Myocyte (in vitro differentiated cells): ENCODE measurements at places on chromosomes 2 and 18.

- DNase-seq = peak; percentile 33
Measured at GRCh38 chr2:85250045-85250444, 77.7 kb downstream of the TGOLN2 start.

DNA sequence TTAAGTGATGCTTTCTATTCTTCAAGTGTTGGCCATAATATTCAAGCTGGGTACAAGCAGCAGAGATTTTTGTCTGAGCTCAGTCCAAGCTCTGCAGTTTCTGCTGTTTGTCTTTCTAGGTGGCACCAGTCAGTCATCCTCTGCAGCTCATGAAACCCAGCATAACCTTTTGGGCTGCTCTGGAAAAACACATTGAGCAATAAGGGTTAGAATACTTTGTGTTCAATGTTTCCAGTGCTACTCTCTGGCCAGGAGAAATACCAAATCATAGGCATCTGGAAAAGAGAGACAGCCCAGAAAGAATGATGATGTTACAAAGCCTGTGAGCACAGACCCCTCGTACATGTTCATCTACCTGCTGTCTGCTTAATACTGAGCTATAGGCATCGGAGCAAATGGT is 19.5 kb upstream of the WIPF1 start:
- no peak for DNase-seq

- DNase-seq = peak; percentile 71
Measured at GRCh38 chr2:102114290-102114721, 28.2 kb upstream of the IL1R1 start.

DNA sequence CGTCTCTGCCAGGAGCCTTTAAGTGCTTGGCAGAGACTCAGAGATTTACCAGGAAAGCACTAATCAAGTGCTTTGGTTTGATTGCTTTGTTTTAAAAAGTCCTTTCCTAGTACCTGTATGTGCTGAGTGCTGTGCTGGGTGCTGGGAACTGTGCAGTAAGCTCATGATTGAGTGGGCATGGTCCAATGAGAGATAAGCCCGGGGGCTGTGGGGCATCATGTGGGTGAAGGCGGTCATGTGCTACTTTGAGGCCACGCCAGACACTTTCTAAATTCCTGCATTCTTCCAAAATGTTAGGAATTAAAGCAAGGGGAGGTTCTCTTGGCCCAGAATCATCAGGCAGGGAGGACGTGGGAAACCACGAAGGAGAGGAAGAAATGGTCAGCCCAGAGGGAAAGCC is 109.0 kb downstream of the ACAA2 start:
- no peak for DNase-seq

DNA sequence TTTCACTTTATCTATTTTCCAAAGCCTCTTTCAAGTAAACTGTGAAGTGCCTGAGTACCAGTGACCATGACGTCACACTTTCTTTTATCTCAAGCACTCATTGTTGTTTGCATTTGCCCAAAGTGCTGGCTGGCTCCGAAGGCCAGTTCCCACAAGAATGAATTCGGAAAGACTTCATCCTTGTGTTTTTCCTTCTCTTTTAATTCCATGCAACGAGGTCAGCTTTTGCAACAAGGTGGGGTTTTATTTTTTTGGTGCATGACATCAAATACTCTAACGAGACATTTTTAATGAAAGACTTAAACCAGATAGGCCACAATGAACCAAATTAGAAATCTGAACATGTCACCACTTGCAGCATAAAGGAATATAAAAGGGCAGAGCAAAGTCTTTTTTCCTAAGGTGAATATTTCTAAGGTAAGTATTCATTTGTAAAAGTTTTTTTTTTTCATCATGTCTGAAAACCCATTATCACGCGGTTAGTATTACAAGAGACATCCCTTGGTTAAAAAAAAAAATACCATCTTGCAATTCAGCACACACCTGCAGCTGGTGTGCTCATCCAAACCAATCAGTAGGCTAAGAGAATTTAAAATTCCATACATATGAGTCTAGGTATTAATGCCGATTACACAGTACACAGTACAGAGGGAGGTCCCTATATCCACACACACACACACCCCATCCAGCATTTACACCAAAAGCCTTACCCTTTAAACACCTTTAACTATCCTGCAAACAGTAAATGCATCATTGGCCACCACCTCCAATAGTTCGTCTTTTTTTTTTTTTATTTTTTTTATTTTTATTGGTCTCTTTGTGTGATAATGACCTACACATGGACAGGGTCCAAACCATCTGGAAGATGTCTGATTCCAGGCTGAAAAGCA is 2.3 kb downstream of the ARL4C start:
- DNase-seq = peak; percentile 39

GRCh38 chr2:241741016-241741415 is 6.6 kb downstream of the D2HGDH start:
- peak; percentile 84 for DNase-seq

- DNase-seq = peak; percentile 55
Measured at GRCh38 chr2:30234180-30234971, 3.0 kb downstream of the LBH start.

- peak; percentile 12 for DNase-seq
Measured at GRCh38 chr2:234880551-234881211, 71.1 kb upstream of the SH3BP4 start.

DNA sequence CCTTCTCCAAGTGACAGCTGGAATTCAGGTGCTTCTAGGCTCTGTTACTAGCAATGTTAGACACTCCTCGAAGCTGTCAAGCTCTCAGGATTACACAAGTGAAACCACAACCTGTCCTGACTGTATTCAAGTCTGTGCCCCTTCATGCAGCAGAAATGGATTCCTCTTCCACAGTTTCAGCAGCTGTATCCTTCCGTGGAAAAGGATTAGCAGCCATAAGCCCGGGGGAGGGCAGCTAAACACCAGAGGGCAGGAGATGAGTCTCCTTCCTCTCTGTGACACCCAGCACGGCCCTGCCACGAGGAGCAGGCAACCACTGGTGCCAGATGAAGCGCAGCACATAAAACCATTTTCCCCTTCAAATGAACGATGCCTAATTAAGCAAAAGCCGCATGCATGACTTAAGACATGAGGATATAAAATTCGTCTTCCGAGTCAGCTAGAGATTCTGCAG is 1.2 kb downstream of the ST3GAL5 start:
- DNase-seq = peak; percentile 76

GRCh38 chr2:130834931-130835765 is 1.6 kb upstream of the ARHGEF4 start:
- DNase-seq = no peak

DNA sequence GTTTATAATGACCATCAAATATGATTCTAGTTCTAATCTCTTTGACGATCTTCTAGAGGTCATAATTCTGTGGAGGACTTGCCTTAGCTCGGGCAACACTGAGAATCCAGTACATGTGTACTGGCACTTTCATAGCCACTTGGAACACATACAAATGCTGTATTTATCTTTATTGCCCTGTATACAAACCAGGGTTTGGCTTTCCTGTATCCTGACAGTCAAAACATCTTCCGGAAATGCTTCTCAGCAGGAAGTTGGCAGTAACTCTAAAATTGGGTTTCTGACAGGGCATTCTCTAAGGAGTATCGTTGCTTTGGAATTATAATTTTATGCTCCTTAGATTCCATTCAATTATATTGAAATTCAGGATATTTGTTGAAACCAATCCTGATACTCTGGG is 643.6 kb downstream of the NRXN1 start:
- no peak for DNase-seq

DNA sequence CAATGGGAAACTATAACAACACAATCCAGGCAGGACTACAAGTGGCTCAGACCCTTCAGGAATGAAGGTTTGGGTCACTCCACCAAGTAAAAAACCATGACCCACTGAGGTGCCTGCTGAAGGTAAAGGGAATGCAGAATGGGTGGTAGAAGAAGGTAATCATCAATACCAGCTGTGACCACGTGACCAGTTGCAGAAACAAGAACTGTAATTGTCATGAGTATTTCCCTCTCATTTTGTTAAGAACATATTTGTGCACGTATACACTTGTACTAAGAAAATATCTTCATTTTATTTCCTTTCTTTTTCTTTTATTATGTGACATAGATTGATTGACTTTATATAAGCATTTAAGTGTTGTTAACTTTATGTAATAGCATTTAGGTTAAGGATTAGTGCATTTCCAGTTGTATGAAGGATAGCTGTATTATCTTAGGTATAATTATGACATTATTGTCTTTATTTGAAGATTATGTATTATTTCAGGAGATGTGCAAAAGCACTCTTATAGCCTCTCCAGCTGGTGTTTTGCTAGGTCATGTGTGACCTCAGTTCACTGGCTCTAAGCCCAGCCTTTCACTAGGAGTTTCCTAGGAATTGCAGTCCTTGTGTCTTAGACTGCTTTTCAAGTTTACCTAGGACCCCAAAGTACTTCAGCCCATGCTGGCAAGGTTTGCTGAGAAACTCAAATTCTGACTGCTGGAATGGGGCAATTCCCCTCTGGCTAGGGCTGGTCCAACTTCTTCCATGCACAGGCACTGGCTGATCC is 125.7 kb upstream of the DPP10 start:
- no peak for DNase-seq

DNA sequence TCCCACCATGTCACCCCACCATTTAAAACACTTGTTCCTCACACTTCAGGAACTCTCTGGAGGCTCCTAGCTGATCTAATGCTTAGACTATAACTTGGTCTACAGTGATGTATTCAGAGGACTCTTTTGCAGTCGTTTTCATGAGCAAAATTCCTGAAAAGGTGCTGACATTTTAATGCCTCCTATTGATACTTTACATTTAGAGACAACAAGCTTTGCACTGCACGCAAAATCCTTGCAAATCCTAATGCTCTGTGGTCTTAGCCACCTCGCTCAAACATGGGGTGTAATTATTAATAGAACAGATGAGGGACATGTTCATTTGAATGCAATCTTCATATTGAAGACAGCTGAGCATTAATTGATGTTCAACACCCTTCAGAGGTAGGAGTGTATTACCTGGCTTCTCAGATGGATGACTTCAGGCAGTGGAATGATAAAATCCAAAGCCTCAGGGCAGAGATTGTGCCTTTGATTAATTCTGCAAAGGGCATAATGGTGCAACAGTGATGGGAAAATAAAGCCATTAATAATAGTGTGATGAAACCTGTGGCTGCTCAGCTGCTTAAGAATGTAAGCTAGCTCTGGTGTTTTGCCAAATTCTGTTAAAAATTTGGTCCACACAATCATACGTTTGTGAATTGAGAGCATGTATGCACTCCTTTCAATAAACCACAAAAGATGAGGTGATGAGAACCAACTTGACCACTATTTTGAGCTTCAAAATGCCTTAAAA is 5.4 kb downstream of the CTAGE1 start:
- DNase-seq = no peak

DNA sequence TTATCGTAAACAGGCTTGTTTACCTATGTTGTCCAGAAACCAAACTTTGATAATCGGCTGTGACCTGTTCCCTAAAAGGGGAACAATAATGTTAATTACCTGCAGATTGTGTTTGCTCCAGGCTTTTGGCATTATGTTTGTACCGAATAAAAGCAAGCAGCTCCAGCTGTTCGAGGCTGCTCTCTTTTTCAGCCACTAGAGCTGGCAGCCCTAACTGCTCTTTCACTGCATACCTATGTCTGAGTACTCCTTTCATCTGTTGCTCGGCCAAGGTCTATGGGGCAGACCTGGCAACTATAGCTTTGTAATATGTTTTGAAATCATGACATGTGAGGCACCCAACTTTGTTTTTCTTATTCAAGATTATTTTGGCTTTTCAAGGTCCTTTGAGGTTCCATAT is 77.8 kb upstream of the EHBP1 start:
- DNase-seq = no peak

- DNase-seq = no peak
Measured at GRCh38 chr2:140269000-140269399, 1488.8 kb upstream of the NXPH2 start.

- peak; percentile 76 for DNase-seq
Measured at GRCh38 chr2:241854342-241855244, 4.1 kb downstream of the PDCD1 start.

DNA sequence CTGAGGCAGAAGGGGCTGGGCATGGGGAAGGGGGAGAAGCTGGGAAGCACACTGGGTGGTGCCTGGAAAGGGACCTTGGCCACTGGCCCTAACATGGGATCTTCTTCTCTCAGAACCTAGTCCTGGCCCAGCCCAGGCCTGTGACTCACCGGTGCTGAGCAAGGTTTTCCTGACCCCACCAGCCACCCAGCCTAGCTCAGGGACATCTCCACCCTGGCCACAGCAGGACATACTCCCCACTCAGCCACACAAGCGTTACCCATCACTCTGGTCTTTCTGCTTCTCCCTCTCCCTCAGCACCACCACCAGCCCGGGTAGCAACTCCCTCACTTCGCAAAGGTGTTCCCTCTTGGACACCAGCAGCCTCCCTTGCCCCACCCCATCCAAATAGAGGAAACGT is 22.8 kb downstream of the TNS1 start:
- no peak for DNase-seq

DNA sequence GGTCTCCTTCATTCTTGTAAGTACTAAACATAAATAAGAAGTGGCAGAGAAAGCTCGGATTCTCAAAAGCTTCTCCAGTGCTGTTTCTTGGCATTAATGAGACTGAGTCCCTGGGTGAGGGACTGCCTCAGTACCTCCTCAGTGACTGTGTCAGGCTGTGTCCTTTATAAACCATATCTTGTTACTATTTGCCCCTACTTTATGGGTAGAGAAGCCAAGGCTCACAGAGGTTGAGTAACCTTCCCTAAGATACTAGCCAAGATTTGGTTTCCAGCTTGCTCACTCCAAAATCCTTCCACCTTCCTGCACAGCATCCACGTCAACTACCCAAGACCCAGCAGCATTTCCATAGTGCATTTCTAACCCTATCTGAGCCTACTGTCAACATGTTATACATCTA is 55.6 kb downstream of the THUMPD2 start:
- no peak for DNase-seq

DNA sequence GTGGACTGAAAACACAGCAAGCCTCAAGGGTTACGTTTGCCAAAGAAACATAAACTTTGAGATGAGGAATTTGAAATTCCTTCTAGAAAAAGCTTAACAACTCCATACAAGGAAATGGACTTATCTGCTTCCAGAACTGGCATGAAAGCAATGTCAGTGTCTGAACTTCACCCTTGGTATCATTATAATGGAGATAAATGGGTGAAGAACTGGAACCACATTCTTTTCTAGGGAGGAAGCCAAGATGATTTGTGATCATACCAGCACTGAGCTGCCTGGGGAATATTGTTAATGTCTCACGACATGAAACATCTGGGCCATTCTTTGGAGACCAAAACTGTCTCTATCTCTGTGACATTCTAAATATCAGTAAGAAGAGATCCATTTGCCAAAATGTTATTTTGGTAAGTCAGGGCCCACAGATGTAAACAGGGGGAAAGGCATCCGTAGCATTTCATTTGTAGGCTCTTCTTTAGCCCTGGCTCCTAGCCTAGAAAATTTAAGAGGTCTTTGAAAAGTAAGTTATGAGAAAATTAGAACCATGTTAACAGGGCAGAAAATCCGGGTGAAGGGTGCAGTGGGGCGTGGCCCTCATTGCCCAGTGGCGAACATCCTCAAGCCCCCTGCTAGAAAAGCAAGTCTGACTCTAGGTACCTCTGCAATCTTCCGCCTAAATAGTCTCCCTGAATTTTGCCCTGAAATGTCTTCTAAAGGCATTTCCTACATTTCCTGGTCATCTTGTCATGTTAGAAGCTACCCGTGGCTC is 295.3 kb upstream of the EPAS1 start:
- DNase-seq = no peak
